Tibial artery (tissue), 4 donors: ENCODE measurements at places on chromosomes 16 and 17.

GRCh38 chr16:84893849-84894599 is 74.2 kb downstream of the CRISPLD2 start:
- DNase-seq = no peak

GRCh38 chr17:1604831-1605528 is 23.7 kb downstream of the SLC43A2 start:
- DNase-seq = no peak

DNA sequence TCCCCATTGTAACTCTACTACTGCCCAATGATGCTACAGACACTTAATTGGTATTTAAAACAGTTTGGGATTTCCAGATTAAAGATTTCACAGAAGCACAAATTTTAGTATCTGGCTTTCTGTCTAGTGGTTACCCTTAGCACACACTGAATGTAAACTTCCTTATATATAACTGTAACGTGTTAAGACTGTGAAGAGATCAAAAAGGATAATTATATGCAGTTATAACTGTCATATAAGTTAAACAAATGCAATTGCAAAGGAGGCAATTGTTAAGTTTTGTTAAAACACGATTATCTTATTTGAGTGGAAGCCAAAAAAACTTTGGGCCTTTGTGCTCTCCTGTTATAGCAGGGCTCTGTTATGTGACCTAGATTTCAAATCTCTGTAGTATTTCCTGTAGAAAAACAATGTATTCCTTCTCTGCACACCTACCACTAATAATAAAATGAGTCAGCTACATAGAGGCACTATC is 147.9 kb downstream of the STXBP4 start:
- DNase-seq = no peak

- peak; percentile 49 for DNase-seq
Measured at GRCh38 chr17:77505181-77505639, 364.4 kb downstream of the SEC14L1 start.

DNA sequence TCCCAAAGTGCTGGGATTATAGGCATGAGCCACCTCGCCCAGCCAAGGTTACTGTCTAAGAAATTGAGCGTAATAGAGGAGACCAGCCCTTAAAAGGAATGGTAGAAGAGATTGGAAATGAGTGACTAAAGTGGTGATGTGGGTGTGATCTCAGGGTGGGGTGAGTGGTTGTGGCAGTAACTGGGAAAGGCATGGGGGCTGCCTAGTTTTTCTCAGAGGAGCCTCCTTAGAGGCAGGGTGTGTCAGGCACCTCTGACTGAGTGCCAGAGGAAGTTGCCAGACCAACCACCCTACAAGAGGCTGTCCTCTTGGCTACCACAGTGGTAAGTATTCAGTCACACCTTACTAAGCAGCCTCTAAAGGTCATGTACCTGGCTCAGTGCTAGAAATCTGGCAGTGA is 8.9 kb downstream of the DUS2 start:
- DNase-seq = no peak

GRCh38 chr17:74635418-74635817 is 11.9 kb upstream of the CD300E start:
- no peak for DNase-seq

DNA sequence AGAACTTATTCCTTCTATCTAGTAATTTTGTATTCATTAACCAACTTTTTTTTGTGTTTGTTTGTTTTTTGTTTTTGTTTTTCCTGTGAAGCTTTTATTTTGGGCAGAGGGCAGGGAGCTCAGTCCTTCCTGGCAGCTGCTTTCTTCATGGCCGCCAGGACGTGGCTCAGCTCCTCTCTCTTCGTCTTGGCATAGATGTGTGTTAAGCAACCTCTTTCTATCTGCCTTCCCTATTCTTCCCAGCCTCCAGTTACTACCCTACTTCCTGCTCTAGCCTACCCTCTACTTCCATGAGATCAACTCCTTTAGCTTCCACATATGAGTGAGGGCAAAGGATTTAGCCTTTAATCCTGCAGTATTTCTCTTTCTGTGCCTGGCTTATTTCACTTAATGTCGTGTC is 8.2 kb upstream of the BRD7 start:
- no peak for DNase-seq

DNA sequence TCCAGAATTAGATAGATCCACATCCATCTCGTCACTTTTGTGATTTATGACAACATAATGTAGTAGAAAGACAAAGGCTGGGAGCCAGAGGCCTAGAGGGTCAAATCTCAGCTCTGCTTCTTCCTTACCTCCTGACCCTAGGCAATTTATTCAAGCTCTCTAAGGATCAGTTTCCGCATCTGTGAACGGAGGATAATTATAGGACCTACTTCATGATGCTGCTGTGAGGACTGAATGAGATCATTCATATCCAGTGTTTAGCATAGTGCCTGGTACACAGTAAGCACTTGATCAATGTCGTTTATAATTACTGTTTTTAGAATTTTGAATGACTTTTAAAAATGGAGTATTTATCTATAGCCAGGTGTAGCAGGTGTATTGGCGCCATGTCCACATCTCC is 128.4 kb downstream of the SHISA9 start:
- no peak for DNase-seq

- no peak for DNase-seq
Measured at GRCh38 chr17:78831688-78832540, 8.7 kb downstream of the USP36 start.
